ENCODE measurements at places on chromosomes 2 and 18. TPM values are rescaled to one million over a fixed set of nuclear protein-coding genes. Genes with fewer than 3 reads are reported as not detected.

The CKAP2L gene
- 6.8 TPM for total RNA-seq

The C1GALT1C1L gene
- 1.3 TPM for total RNA-seq

The COL4A4 gene
- total RNA-seq: under 0.01 TPM

The FBXO48 gene
- total RNA-seq: 0.32 TPM

The CRACDL gene
- not detected for total RNA-seq

The RNF25 gene
- total RNA-seq: 38.4 TPM

The IL18R1 gene
- total RNA-seq: 0.64 TPM

The ZNF521 gene
- 11.3 TPM for total RNA-seq

The SKOR2 gene
- not detected for total RNA-seq

The MPP4 gene
- total RNA-seq: 5.2 TPM

The SLC19A3 gene
- total RNA-seq: under 0.01 TPM

The MEP1B gene
- total RNA-seq: 0.64 TPM

The SERPINB10 gene
- total RNA-seq: not detected

The CLEC4F gene
- not detected for total RNA-seq

The ZSWIM2 gene
- not detected for total RNA-seq

The CRYGC gene
- not detected for total RNA-seq

The RAMP1 gene
- total RNA-seq: 35.0 TPM

The ABCG5 gene
- total RNA-seq: not detected

The GPR45 gene
- not detected for total RNA-seq
